AG04450 (cell line): ENCODE measurements at places on chromosomes 2 and 18.
A peak's percentile ranks its signal among the peaks of the same experiment; 100 is the strongest.

DNA sequence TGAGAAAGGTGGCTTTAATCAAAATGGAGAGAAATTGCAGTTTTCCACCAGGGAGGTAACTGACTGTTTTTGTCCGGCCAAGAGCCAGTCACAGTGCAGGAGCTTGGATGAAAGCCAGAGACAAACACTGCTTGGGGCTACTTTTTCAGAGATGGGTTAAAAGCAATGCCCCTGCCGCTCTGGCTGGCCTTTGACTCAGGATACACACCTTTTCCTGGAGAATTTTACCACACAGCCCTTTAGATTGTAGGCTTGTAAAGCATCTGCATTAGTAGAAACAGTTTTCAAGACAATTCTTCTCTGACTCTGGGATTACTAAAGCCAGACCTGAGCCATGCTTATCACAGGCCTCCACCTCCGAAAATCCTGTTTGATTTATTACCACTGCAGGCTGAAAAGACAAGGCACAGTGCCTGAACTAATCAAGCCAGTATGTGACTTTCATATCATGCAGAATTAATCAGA lies 79.7 kb downstream of the CCBE1 start:
- DNase-seq, result no peak

DNA sequence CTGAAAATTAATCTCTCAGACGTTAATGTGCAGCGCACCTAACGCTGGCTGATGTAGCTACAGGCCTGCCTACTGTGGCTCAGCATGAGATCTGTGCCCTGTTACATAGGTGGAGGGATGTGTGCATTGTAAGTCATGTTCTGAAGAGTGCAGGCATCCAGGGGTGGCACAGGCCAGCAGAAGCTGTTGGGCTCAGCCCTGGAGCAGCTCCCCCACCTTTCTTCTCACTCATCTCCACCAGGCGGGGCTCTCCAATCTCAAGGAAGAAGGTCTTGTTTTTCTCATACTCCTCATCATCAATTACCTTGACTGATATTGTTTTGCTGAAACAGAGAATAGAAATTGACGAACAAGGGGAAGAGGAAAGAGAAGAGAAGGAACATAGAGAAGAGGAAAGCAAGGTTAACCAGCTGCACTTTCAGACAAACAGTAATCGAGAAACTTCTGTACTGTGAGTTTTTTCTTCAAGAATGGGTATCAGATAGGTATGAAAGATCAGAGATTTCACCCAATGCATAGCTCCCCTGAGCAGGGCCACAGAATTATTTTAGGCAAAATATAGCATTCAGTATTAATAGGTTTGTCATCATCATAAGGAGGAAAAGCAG lies 273.6 kb downstream of the SLC8A1 start:
- DNase-seq, result no peak

- DNase-seq, result no peak
Observed at GRCh38 chr2:197348721-197349360, 38.3 kb upstream of the ANKRD44 start.

DNA sequence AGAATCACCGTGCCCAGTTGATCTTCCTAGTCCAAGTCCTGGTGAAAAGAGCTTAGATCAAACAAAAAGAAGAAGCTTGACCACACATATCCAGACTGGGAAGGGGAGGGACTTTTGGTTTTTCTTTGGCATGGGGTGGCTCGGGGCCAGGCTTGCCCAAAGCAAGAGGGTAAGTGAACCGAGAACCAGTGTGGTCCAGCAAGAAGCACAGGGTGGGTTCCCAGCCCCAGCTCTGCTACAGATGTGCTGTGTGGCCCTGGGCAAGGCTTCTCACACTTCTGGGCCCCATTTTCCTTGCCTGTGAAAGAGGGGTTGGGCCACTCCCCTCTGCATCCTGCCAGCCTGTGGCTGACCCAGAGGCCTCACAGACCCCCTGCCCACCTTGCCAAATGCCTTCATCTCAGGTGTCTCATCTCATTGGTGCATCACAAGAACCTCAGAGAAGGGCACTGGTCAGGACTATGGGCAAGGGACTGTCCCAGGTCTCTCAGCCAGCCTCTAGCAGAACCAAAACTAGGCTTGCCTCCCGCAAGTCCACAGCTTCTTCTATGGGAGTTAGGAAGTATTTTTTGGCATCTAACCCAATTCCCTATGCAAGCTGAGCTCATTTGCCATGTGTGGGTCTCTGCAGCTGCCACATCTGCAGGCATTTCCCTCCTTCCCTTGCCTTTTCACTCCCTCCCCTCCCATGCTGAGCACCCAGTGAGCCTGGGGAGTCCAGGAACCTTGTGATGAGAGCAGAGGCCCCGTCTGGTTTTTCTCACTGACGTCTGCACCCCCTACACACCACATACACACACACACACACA lies 6.9 kb downstream of the ATP6V1B1 start:
- DNase-seq, result peak; percentile 4
